ENCODE measurements at places on chromosomes 2 and 18. TPM values are rescaled to one million over a fixed set of nuclear protein-coding genes. Genes with fewer than 3 reads are reported as not detected.
A peak's percentile ranks its signal among the peaks of the same experiment; 100 is the strongest.

Gene TLX2
- not detected for total RNA-seq

Gene VSNL1
- not detected for total RNA-seq

Gene GPR35
- not detected for total RNA-seq

Gene PRKAG3
- total RNA-seq: not detected

Gene CCDC148
- total RNA-seq: not detected

DNA sequence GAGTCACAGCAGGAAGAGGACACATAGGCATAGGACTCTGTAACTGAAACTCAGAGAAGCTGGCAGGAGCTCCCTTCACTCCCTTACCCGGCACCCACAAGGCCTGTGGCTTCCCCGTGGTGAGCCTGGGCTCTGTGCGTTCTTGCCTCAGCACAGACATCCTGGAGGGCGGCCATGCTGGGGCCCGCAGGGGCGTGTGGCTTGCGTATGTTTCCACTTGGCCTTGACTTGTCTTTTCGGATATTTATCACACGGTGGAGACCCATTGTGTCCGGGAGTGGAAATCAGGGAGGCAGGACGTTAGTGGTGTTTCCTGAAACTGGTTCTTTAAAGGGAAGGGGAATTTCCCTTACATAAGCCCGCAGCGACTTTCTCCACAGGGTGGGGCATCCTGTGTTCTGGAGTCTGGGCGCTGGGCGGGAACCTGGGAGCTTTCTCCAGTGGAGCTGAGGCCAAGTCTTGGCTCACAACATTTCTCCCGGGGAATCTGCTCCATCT, 49.9 kb upstream of the EML6 start:
- peaks cover 6% of the 10 kb centered on the region for H3K36me3 ChIP-seq
- peak; percentile 88 for DNase-seq
- H3K27ac ChIP-seq: peak overlapping the region; percentile 76
- H3K4me3 ChIP-seq: peak overlapping the region; percentile 42
- no peaks in the 10 kb centered on the region for H3K4me1 ChIP-seq
- H3K27me3 ChIP-seq: no peaks in the 10 kb centered on the region
